Aortic smooth muscle cell (primary cell): ENCODE measurements at places on chromosomes 4 and X. TPM values are rescaled to one million over a fixed set of nuclear protein-coding genes. Genes with fewer than 3 reads are reported as not detected.

SMIM10 gene
- total RNA-seq: 6.8 and 9.2 TPM in 2 replicates

ADAM29 gene
- not detected in 2 replicates for total RNA-seq

PNCK gene
- total RNA-seq: under 0.01 and 0.06 TPM in 2 replicates

IDUA gene
- total RNA-seq: 8.4 and 10.6 TPM in 2 replicates

ADH7 gene
- total RNA-seq: not detected in 2 replicates

GLOD5 gene
- total RNA-seq: not detected in 2 replicates

FRAS1 gene
- 0.13 and 0.37 TPM in 2 replicates for total RNA-seq

ACSL4 gene
- 92.8 and 162 TPM in 2 replicates for total RNA-seq

CLDN34 gene
- not detected in 2 replicates for total RNA-seq

MAGIX gene
- 1.3 and 1.6 TPM in 2 replicates for total RNA-seq

NPFFR2 gene
- total RNA-seq: not detected in 2 replicates

CNKSR2 gene
- total RNA-seq: 1.5 and 2.9 TPM in 2 replicates

POU4F2 gene
- not detected in 2 replicates for total RNA-seq

HPGDS gene
- not detected in 2 replicates for total RNA-seq

DCAF12L1 gene
- total RNA-seq: not detected in 2 replicates

ZFP42 gene
- total RNA-seq: not detected in 2 replicates

HSD17B13 gene
- under 0.01 and 0.06 TPM in 2 replicates for total RNA-seq

SPANXB1 gene
- not detected in 2 replicates for total RNA-seq

STATH gene
- not detected in 2 replicates for total RNA-seq

ANKRD17 gene
- total RNA-seq: 53.0 and 57.1 TPM in 2 replicates

MAGEA1 gene
- not detected in 2 replicates for total RNA-seq

IQSEC2 gene
- 4.5 and 4.8 TPM in 2 replicates for total RNA-seq

PDE5A gene
- total RNA-seq: 58.8 and 146 TPM in 2 replicates

ESX1 gene
- not detected in 2 replicates for total RNA-seq

TIMP1 gene
- 439 and 508 TPM in 2 replicates for total RNA-seq

DBET gene
- total RNA-seq: not detected in 2 replicates

CT47B1 gene
- total RNA-seq: not detected in 2 replicates

IQCM gene
- total RNA-seq: not detected in 2 replicates

RPL34 gene
- 716 and 885 TPM in 2 replicates for total RNA-seq

AP1S2 gene
- total RNA-seq: 49.9 and 54.1 TPM in 2 replicates

SCD5 gene
- total RNA-seq: 5.0 and 16.6 TPM in 2 replicates

RAB39B gene
- total RNA-seq: 0.06 and 0.13 TPM in 2 replicates

AWAT2 gene
- 0.06 and 0.13 TPM in 2 replicates for total RNA-seq

FGFBP2 gene
- not detected in 2 replicates for total RNA-seq
